ENCODE measurements at places on chromosomes 11 and 22. TPM values are rescaled to one million over a fixed set of nuclear protein-coding genes. Genes with fewer than 3 reads are reported as not detected.

DNA sequence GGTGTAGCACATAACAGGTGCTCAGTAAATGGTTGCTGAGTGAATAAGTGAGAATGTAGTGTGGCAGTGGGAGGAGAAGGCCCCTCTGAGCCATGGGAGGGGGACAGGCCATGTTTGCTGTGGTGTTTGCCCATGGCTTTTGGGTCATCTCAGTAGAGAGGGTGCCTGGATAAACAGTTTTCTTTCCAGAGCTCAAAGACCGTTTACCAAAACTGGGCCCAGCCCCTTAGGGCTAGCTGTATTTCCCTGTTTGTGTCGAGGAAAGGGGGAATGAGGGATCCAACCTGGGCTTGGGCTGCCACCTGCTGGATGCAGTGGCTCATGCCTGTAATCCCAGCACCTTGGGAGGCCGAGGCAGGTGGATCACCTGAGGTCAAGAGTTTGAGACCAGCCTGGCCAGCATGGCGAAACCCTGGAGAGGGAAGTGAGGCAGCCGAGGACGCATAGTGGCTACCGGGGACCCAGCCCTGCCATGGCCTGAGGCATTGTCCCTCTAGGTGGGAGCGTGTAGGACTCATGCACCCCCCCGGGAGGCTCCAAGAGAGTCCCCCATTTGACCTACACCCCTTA, 8.7 kb upstream of the LTO1 start:
- no peak for DNase-seq

- no peak for DNase-seq
Observed at GRCh38 chr22:36976606-36977005, 42.6 kb downstream of the TST start.

DNA sequence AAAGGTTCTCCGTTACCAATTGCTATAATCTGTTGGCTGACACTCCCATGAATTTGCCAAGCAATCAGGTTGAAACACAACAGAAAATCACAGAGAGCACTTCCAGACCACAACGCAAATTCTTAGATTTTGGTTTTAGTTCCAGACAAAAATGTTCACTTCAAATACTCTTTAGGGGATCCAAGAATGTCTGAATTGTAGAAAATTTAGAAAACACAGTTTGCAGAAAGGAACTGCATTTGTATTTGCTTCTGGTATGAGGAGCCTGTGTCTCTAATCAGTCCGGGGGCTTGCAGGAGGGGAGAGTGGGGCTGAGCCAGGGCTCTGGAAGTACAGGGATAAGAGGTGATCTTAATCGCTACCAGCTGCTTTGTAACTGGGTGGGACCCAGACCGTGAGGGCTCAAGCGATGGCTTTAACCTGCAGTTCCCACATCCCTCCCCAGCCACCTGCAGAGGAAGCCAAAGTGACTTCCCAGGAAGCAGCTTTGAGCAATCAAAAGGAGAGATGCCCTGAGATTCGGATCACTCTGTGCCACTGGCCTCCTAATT, 18.7 kb downstream of the SCUBE2 start:
- no peak for DNase-seq

DNA sequence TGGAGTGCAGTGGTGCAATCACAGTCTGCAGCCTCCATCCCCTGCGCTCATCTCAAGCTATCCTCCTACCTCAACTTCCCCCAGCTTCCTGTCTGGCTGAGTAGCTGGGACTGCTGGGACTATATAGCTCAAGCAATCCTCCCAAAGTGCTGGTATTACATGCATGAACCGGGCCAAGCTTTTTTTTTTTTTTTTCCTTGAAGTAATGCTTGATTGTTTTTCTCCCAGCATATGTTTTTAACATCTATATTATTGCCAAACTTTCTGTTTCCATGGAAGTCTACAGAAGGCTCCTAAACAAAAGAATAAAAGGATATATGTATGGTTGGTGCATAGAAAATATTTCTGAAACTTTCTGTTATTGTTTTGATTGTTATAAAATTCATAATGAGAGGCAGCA, 853.6 kb downstream of the KCNA4 start:
- DNase-seq, result no peak

- DNase-seq, result no peak
Observed at GRCh38 chr11:26297189-26297975, 34.5 kb upstream of the ANO3 start.

- DNase-seq, result peak; percentile 55
Observed at GRCh38 chr22:19448076-19448607, 631 bp upstream of the C22orf39 start.

DNA sequence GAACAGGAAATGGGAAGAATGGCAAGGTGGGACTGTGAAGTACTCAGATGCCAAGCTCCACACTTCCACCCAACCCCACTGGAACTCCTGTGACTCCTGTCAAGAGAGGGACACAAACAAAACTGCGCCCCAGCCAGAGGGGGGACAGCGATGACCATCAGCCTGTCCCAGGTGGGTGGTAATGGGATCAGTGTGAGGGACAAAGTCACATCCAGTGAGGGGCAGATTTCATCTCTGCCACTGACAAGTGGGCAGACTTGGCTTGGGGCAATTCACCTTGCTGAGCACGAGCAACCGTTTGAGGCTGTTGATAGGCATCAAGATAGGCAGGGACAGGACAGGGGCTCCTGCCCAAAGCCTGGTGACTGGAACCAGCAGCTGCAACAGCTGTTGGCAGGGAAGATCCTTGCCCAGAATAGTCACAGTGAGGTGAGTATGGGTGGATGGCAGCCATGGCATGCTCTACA, 105.4 kb upstream of the PITPNB start:
- no peak for DNase-seq

Gene PRR33
- not detected for total RNA-seq

DNA sequence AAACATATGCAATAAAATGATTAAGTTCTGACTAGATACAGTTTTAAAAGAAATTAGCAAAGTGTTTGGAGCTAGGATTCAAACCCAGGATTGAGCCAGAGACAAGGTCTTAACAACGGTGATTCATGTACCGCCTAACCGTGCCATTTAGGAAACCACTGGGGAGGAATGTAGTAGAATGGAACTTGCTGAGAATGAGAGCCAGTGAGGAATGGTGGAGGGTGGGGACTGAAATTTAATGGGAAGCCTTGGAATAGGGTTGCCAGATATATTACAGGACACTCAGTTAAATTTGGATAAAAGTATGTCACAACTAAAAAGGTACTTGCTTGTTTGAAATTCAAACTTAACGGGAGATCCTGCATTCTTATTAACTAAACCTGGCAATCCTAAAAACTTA, 30.4 kb upstream of the TMEM86A start:
- DNase-seq, result no peak

- no peak for DNase-seq
Observed at GRCh38 chr11:75369560-75370255, 18.2 kb upstream of the ARRB1 start.

Gene VSIG10L2
- total RNA-seq, result not detected

Data from left colon (tissue), 2 donors.